ENCODE measurements at places on chromosomes 12 and 14.
A peak's percentile ranks its signal among the peaks of the same experiment; 100 is the strongest.

DNA sequence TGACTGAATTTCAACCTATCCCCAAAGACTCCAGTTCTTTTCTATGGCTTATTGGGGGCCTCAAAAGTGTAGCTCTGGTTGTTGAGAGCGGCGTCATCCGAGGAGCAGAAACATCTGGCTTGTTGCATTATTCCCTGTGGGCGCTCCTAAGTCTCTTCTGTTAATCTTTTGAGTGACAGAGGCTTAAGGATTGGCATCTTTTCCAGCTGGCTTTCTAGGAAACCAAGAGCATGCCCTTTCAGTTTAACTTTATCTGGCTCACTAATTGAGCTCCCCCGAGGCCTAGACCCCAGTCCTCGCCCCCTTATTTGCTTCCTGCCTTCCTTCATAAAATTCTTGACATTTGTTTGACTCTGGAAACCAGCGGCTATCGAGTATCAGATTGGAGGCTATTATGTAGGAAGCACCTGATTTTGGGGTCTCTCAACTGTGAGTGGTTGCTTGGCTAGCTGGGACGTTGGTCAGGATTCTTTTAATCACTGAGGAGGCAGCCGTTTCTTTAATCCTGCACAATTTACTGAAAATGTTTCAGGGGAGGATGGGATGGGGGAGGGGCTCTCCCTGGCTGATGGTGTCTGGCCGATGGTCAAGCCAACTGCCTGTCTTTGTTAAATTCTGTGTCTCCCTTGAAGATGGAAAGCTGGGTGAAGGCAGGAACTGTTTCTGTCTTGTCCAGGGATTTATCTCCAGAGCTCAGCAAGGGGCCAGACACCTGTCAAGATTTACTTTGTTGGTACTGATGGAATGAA is 3.1 kb downstream of the SMOC1 start:
- no peak for DNase-seq

GRCh38 chr14:75561013-75561432 is 17.4 kb upstream of the FLVCR2 start:
- peak; percentile 74 for DNase-seq

GRCh38 chr14:45104561-45104960 is 20.6 kb downstream of the PRPF39 start:
- DNase-seq, result no peak

DNA sequence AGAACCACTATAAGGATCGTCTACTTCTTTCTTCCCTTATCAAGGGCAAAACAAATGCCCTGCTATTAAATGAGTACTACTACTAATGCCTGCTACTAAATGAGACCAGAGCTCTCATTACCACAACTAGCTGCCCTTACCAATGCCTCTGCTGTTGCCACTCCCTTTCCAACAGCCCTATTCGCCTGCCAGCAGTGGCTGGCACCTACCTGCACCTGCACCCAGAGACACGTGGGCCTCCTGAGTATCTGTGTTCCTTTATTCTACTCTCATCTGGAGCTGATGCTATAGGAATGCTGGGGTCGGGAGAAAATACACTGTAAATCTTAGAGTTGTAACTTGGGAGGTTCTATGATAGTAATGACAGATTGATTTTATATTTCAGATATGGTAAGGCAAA is 174.7 kb downstream of the SLC2A13 start:
- no peak for DNase-seq

GRCh38 chr14:103500148-103500990 is 22.3 kb downstream of the CKB start:
- DNase-seq, result peak; percentile 51

GRCh38 chr12:117486840-117487659 is 125.6 kb upstream of the NOS1 start:
- DNase-seq, result peak; percentile 97

DNA sequence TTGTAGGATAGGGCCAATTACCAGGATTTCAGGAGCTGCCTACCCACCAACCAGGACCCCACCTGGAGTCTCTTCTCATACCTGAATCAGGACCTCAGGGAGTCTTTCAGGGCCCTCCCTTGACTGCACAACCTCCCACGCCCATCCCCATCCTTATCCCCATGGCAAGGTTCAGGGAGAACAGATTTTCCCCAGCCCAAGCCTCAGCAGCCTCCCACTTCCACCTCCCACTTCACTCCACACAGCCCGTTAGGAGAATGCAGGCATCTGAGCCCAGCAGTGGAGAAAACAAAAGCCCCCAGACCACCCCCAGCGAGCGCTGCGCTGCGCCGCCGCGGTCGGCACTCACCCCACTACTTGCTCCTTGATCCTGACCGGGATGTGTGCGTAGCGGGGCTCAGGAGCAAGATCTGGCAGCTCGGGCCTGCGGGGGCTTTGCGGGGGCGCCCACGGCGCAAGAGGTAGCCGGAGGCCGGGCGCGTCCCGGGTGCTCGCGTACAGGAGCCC is 1.4 kb downstream of the B4GALNT1 start:
- DNase-seq, result no peak

- no peak for DNase-seq
Observed at GRCh38 chr12:2960996-2961616, 1.9 kb downstream of the TEAD4 start.

- DNase-seq, result peak; percentile 43
Observed at GRCh38 chr12:107912421-107913004, 138.0 kb downstream of the ASCL4 start.

- no peak for DNase-seq
Observed at GRCh38 chr12:113795445-113795844, 170.7 kb downstream of the RBM19 start.

GRCh38 chr12:24997496-24997895 is 48.6 kb upstream of the BCAT1 start:
- no peak for DNase-seq

DNA sequence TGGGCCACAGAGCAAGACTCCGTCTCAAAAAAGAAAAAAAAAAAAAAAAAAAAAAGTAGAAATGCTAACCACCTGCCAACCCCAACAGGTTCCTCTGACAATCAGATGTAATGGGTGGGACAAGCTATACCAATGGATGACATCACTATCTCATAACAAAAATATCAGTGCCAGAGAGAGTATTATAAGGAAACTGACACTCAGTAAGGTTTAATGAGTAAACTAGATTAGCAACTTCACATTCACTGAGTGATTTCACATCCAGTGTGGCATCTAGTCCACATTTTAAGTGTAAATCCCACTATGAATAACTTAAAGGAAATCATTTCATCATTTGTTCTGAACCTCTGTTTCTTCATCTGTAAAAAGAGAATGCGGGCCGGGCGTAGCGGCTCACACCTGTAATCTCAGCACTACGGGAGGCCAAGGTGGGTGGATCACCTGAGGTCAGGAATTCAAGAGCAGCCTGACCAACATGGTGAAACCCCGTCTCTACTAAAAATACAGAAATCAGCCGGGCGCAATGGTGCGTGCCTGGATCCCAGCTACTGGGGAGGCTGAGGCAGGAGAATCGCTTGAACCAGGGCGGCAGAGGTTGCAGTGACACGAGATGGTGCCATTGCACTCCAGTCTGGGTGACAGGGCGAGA is 1.8 kb downstream of the SART3 start:
- no peak for DNase-seq

DNA sequence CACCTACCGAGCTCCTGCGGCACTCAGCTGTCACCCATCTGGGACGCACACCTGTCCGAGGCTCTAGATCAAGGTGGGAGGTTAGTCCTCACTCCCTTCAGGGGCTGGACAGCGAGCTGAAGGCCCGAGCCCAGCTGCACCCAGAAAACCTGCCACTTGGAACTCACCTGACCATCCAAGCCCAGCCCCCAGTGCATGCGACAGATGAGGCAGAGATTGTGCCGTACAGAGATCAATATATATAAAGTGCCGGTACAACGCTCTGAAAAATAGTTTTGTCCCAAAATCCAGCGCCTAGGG is 3.0 kb downstream of the ANKRD9 start:
- DNase-seq, result no peak

DNA sequence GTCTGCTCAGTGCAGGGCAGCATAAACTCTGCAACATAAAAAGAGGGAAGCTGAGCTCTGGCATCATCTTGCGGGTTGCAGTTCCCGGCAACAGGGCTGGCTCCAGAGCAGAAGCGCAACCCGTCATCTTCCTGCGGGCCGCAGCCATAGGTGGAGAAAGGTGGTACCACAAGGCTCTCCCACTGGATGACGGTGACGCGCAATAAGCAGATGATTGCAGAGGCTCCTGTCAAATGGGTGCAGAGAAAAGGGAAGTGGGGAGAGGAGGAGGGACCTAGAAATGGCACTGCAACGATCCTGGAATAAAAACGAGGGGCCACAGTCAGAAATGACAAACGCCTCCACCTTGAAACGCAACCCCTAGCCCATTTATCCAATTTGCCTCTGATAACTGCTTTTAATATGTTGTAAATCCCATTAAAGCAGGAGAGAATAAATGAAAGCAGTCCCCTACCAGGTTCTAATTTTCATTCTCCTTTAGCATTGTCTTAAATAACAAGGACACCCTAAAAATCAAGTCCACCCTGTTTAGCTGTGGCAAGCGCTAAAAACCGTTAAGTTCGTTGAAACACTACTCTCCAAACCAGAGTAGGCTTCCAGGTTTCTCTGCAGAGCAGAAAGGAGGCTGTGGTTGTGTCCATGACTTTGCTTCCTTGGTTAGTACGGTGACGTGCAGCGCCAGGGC is 30.9 kb upstream of the TUBA1C start:
- peak; percentile 71 for DNase-seq

- DNase-seq, result no peak
Observed at GRCh38 chr12:106975098-106975497, 11.8 kb downstream of the MTERF2 start.

GRCh38 chr14:30868736-30869135 is 5.6 kb upstream of the COCH start:
- no peak for DNase-seq

DNA sequence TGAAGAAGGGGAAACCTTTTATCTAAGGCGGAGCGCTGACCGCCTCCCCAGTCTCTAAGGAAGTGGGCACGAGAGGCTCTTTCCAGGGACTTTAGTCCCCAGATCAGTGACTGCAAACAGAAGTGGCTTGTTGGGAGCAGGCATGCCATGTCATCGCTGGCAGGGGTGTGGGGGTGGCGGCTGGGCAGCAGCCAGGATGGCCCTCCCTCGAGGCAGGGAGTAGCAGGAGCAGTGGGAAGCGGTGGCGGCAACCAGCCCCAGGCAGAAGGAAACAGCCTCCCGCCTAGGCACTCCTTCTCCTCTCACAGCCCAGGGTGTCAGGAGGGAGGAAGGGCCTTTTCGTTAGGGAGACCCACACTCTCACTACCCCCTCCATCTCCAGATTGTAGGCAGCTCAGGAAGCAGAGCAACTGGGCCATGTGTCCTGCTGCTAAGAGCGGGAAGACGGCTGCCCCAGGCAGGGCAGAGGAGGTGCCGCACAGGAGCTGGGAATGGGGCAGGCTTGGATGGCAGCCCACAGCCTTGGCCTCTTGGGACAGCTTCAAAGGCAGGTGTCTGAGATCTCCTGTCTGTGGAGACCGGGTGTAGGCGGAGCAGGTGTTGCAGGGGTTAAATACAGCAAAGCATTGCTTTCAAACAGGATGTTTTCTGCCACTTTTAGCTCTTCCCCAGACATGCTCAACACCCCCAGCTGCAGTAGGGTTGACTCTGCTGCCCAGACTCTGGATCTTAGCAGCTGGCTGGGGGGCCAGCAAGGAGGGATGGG is 21.8 kb downstream of the VDR start:
- DNase-seq, result peak; percentile 25

GRCh38 chr14:30317729-30318128 is 241.2 kb upstream of the G2E3 start:
- no peak for DNase-seq

DNA sequence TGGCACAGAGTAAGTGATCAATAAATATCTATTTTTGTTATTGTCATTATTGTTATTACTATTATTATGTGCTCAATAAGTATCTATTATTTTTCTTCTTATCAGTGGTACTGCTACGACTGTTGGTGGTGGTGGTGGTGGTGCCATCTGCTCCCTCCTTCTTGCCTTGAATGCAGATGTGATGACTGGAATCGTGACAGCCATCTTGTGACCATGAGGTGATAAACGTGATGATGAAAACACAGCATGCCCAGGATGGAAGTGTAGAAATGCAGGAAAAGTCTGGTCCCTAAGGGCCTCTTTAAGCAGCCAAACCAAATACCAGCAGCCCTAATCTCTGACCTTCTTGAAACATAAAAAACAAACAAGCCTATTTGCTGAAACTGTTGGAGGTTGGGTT is 22.4 kb downstream of the SLC6A12 start:
- no peak for DNase-seq

DNA sequence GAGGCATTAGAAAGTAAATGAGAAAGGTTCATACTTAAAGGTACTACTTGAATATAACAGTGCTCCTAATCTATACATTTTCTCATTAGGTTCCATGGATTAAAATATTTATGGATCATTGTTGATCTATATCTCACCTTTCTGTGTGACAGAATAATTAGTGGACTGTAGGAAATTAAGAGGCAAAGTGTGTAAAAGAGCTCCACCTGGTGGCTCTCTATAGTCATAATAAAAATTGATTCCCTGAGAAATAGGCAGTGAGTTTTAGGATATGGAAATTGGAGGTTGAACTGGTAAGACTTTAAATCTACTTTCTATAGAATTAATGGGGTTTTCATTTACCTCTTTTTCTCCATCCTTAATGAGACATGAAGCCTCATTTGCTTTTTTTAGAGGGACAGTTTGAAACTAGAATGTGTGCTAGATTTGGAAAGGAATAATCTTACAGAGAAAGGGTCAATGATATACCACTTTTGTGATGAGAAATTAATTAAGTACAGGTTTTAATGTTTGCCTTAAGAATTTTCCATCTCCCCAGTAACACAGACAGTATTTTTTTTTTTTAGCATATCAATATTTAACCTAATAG is 11.8 kb upstream of the DERA start:
- peak; percentile 39 for DNase-seq

DNA sequence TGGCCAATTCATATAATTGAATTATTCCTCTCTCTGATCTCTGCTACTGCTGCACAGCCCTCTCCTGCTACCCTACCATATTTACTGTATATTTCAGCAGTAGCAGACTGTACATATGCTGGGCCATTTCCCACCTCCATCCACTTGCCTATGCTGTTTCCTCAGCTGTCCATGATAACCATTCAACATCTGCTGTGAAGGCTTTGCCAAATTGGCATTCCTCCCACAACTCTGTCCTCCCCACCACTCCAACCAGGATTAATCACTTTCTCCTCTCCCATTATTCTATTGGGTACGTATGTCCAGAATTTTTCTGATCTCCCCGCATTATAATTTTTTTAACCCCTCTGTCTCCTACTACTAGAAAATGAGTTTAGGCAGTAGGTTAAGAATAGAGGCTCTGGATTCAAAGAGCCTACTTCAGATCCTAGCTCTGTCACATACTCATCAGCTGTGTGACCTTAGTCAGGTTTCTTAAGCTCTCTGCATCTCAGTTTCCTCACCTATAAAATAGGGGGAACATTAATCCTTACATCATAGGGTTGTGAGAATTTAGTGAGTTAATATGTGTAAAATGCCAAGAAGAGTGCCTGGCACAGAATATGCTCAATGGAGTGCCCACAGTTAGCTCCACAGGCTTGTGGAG is 123.3 kb downstream of the KICS2 start:
- no peak for DNase-seq

DNA sequence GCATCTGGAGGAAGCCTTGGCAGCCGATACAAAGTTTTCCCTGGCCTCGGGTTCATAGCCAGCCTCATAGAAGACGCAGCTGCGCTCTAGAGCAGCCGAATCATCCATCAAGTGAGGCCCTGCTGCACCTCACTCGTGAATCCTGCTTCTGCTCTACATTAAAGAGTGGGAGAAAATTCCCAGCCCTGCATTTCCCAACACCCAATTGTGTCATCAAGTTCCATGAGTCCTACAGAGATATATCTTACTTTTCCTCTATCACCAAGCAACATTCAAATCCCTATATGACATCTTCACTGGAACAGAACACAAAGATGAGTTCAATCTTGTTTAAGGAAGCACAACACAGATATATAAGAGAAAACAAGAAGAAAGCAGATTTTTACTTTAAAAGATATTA is 139.3 kb downstream of the TTC7B start:
- no peak for DNase-seq
